ENCODE measurements at places on chromosomes 5 and 9. TPM values are rescaled to one million over a fixed set of nuclear protein-coding genes. Genes with fewer than 3 reads are reported as not detected.

- H3K4me3 ChIP-seq = no peak overlapping the region
- no peaks in the 10 kb centered on the region for H3K36me3 ChIP-seq
- H3K27ac ChIP-seq = no peak overlapping the region
- no peaks in the 10 kb centered on the region for H3K27me3 ChIP-seq
- H3K4me1 ChIP-seq = no peaks in the 10 kb centered on the region
- no peak for DNase-seq
These were observed 22.9 kb downstream of the NUDT12 start for GRCh38 chr5:103539376-103540330.

The SLC9A3 gene
- total RNA-seq = 0.60 TPM

The ACOT12 gene
- total RNA-seq = not detected

DNA sequence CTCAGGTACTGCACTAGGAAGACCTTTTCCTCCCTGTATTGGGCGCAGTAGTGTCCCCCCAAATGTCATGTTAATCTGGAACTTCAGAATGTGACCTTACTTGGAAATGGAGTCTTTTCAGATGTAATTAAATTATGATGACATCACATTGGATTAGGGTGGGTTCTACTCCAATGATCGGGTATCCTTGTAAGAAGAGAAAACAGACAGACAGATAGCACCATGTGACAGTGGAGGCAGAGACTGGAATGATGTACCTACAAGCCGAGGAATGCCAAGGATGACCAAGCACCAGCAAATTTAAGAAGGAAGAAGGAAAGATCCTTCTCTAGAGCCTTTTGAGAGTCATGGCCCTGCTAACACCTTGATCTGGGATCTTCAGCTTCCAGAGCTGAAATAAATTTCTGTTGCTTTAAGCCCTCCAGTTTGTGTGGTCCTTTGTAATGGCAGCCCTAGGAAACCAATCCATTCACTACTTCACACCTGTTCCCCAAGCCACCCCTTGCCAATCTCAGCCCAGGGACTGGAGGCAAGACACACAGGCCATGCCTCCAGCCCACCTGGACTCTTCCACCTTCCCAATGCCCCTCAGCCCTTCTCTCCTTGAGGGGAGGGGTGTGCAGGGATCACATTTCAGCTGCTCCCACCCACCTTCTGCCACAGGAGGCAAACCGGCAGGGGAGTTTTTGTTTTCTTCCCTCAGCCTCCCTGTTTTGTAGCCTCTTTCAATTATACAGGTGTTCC is 1.6 kb downstream of the CCNJL start:
- H3K27ac ChIP-seq = no peak overlapping the region
- no peaks in the 10 kb centered on the region for H3K27me3 ChIP-seq
- no peak overlapping the region for H3K4me3 ChIP-seq
- no peaks in the 10 kb centered on the region for H3K36me3 ChIP-seq
- no peak for DNase-seq

- H3K27ac ChIP-seq = no peak overlapping the region
- no peaks in the 10 kb centered on the region for H3K36me3 ChIP-seq
- H3K27me3 ChIP-seq = no peaks in the 10 kb centered on the region
- no peak for DNase-seq
- no peak overlapping the region for H3K4me3 ChIP-seq
These were observed 254.1 kb downstream of the CDH18 start for GRCh38 chr5:19733612-19734495.

- peak overlapping the region; percentile 87 for H3K27ac ChIP-seq
- H3K36me3 ChIP-seq = peaks cover 3% of the 10 kb centered on the region
- DNase-seq = peak; percentile 96
- no peak overlapping the region for H3K4me3 ChIP-seq
These were observed 1.9 kb downstream of the RAB24 start for GRCh38 chr5:177301503-177302165.

The NLN gene
- 9.9 TPM for total RNA-seq

DNA sequence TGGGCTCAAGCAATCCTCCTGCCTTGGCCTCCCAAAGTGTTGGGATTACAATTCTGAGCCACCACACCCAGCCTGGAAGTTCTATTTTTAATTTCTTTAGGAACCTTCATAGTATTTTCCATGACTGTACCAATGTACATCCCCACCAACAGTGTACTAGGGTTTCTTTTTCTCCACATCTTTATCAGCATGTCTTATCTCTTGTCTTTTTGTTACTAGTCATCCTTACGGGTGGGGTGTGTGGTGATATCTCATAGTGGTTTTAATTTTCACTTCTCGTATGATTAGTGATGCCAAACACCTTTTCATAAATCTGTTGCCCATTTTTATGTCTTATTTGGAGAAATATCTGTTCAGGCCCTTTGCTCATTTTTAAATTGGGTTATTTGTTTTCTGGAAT is 123.0 kb upstream of the MEF2C start:
- H3K27ac ChIP-seq = no peak overlapping the region
- H3K27me3 ChIP-seq = no peaks in the 10 kb centered on the region
- H3K4me1 ChIP-seq = no peaks in the 10 kb centered on the region
- DNase-seq = no peak

DNA sequence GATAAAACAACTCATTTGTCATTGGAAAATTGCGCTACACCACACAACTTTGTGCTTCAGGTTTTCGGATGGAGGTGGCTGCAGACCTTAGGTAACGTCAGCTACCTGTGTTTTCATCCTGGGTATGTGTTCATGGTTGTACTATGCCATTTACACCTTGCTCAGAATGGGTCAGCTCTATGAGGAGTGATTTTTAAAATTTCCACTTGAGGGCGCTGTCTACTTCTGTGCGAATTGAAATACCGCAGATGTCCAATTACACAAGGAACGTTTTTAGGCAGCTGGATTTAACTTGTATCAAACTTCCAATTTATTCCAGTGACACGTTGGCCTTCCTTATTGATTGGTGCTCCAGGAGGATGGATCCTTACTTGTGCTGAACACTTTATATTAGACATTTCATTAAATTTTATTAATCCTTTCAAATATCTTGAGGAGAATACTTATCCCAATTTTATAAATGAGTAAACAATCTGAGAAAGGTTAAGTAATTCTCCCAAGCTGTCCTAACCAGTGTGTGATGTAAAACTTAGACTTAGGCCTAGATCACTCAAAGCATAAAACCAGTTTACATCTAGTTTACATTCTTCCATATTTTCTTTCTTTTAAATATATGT is 23.4 kb downstream of the DMRTA1 start:
- H3K27ac ChIP-seq = no peak overlapping the region
- no peaks in the 10 kb centered on the region for H3K36me3 ChIP-seq
- no peak overlapping the region for H3K4me3 ChIP-seq
- DNase-seq = no peak
- no peaks in the 10 kb centered on the region for H3K27me3 ChIP-seq
- H3K4me1 ChIP-seq = no peaks in the 10 kb centered on the region

DNA sequence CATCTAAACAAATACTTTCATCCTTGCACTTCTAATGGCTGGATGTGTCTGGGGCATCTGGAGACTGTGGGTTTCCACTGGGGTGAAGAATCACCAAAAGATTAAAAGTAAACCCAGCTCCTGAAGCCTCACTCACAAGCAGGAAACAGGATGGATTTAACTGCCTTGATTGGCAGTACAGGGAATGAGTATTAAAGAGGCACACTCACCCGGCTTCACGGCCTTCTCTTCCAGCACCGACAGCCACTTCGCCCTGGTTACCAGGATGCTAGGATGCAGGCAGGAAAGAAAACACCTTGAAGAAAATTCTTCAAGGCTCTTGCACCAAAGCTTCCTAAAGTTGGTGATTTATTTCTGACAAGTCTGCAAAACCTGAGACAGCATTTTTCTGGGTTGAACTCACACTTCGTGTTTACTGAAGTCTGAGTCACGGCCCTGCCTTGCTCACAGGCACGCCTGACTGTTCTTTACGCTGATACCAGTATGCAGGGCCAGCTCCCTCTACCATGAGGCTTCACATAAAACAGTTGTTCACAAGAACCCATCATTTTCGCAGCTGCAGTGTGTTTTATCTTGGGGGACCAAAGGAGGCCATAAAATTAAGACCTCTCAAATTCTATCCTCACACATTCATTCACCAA is 56.5 kb upstream of the ZNF354A start:
- H3K27ac ChIP-seq = no peak overlapping the region
- H3K4me1 ChIP-seq = no peaks in the 10 kb centered on the region
- H3K36me3 ChIP-seq = no peaks in the 10 kb centered on the region
- DNase-seq = no peak
- H3K27me3 ChIP-seq = no peaks in the 10 kb centered on the region

- peaks cover 7% of the 10 kb centered on the region for H3K36me3 ChIP-seq
- no peak overlapping the region for H3K4me3 ChIP-seq
- no peak for DNase-seq
- no peaks in the 10 kb centered on the region for H3K27me3 ChIP-seq
- no peak overlapping the region for H3K27ac ChIP-seq
These were observed 72.8 kb downstream of the NUP214 start for GRCh38 chr9:131198041-131198715.

The WWC1 gene
- total RNA-seq = 39.0 TPM

The CDK9 gene
- total RNA-seq = 47.7 TPM

- no peak for DNase-seq
- no peak overlapping the region for H3K4me3 ChIP-seq
- H3K36me3 ChIP-seq = no peaks in the 10 kb centered on the region
- peaks cover 3% of the 10 kb centered on the region for H3K4me1 ChIP-seq
These were observed 335.6 kb downstream of the ZNF608 start for GRCh38 chr5:124410539-124411488.

GRCh38 chr9:113436728-113437515 is 26.4 kb downstream of the C9orf43 start:
- H3K4me1 ChIP-seq = no peaks in the 10 kb centered on the region
- no peak overlapping the region for H3K27ac ChIP-seq
- no peaks in the 10 kb centered on the region for H3K27me3 ChIP-seq
- no peaks in the 10 kb centered on the region for H3K36me3 ChIP-seq
